Stimulated activated CD4-positive, alpha-beta T cell treated with anti-CD3 and anti-CD28 coated beads, TNF-alpha, amount 100 ng/mL, for 1 hour (primary cell): ENCODE measurements at places on chromosomes 2 and 18.

DNA sequence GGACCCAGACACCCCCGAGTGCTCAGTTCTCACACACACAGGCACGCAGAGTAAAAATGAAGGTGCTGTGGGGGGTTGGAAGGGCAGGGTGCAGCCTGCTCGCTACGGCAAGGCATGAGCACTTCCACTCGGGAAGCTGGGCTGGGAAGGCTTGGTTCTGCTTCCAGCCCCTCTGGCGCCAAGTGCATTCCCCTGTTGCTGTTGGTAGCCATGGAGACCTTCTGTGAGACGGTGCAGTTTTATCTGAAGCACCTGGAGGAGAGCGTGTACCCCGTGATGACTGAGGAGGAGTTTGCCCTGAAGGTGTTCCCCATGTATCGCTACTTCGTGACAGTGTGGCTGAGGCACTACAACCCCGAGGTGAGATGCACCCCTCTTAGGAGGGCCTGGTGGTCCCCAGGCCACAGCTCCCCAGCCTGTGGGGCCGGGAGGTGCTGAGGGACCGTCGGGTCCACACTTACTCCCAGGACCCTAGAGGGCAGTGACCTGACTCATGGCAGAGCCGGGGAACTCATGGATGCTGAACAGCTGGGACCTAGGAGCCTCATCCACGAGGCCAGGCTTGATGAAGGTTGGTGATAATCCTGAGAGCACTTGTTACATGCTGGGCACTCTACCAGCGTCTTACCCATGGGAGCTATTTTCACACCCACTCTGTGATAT, 15.5 kb downstream of the MROH2A start:
- DNase-seq = no peak

DNA sequence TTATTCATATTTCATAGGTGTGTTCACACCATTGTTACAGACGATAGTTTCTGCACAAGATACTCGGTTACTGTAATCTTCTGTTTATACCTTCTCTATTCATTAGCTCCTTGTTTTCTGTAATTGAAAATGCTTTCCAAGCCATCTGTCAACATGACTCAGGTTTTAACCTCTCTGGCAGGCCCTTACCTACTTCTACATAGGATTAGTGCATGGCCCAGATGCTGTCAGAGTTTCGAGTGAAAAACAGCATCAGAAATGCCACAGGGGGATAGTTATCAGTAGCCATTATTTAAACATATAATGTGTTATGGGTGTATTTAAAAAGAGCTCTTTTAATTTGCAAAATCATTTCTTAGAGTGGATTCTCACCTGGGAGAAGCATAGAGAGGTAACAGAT, 596.4 kb downstream of the FBXO15 start:
- DNase-seq = no peak

DNA sequence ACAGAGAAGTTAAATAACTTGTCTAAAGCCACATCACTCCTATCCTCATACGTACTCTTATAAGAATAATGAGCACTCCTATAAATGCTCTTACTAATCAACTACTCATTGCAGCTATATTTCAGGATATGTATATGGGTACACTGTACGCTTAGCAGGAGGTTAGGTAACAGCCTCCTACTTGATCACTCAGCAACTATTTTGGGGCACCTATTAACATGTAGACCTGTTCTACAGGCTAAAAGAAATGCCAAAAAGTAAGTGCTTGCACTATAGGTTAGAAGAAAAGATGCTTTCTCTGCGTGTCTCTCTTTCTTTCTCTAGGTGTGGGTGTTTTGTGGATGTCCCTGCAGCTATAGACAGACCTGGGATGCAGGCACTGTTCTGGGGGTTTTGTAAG, 83.1 kb downstream of the TMEM182 start:
- DNase-seq = no peak

- DNase-seq = no peak
Measured at GRCh38 chr2:127158614-127159290, 51.8 kb upstream of the BIN1 start.

DNA sequence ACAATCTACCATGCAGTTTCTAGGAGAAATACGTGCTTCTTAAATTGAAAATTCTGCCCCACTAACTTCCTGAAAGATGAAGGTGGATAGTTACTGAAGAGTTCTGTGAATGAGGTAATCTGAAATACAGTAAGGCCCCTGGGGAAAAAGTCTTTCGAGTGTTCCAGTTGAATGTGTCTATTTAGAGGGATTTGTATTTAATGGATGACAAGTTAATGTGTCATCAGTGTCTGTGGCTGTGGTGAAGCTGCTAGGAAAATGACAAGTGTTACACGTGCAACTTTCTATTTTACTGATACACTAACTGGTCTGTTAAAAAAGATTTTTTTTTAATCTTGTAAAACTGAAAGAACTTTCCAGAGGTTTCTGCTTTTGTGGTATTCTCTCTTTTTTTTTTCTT, 384.6 kb downstream of the STK39 start:
- no peak for DNase-seq

DNA sequence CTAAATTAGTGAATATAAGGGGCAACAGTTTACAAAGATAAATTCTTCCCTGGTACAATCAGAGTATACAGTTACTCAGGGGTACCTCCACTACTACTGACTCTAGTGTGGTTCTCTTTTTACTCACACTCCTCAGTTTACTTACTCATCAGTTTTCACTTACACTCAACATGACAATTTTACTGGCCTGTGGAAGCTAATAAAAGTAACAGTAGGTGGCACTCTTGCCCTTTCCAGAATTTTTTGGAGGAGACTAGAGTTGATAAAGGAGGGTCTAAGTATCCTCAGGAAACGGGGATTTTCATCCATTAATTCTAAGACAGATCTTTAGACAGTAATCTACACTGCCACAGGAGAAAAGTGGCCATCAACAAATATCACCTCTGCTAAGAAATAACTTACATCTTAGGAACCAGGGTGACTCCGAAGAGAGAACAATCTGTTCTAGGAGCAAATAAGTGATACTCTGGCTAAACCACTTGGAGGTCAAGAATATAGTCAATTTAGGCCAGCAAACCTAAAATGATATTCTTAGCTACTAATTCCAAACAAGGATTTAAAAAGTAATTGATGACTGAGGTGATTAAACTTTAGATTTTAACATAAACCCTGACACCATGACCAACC, 61.3 kb downstream of the ATL2 start:
- no peak for DNase-seq

DNA sequence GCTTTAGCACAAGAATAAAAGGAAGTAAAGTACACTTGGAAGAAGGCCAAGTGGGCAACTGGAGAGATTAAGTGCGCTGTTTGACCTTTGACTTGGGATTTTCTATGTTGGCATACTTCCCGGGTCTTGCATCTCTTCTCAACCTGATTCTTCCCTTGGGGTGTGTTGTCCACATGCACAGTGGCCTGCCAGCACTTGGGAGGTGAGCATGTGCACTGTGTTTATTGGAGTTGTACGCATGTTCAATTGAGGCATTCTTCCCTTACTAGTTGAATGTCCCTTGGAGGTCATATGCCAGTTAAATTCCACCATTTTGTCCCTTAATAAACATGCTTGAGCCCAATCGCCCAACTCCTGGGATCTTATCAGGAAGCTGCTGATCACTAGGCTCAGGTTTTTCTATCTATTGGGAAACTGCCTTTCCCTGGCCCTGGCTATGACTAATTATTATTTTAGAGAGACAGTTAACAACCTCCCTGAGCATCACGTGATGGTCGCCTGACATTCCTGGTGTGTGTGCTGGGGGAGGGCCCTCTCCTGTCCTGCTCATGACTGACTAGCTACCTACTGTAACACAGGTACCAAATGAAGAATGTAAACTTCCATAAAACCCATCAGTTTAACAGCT, 62.5 kb upstream of the RAPGEF4 start:
- no peak for DNase-seq

- DNase-seq = no peak
Measured at GRCh38 chr2:221267773-221268425, 304.2 kb downstream of the EPHA4 start.

- DNase-seq = no peak
Measured at GRCh38 chr2:36123995-36124394, 231.6 kb upstream of the CRIM1 start.

DNA sequence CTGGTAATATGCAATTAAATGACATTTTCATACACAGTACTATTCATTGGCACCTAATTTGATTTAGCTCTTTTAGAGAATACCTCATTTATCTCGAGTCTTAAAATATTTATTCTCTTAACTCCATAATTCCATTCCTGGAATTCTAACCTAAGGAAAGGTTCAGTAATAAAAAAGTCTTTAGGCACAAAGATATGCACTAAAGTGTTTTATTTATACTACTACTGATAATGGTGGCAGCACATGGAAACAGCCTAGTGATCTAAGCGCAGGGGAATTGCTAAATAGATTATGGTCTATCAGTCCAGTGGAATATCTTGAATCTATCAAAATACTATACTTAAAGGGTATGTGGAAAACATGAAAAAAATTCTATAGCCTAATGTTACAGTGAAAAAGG, 142.5 kb upstream of the LTBP1 start:
- no peak for DNase-seq

- DNase-seq = no peak
Measured at GRCh38 chr2:174554529-174555150, 43.0 kb downstream of the WIPF1 start.

- DNase-seq = no peak
Measured at GRCh38 chr2:4139731-4140130, 436.4 kb downstream of the DCDC2C start.

DNA sequence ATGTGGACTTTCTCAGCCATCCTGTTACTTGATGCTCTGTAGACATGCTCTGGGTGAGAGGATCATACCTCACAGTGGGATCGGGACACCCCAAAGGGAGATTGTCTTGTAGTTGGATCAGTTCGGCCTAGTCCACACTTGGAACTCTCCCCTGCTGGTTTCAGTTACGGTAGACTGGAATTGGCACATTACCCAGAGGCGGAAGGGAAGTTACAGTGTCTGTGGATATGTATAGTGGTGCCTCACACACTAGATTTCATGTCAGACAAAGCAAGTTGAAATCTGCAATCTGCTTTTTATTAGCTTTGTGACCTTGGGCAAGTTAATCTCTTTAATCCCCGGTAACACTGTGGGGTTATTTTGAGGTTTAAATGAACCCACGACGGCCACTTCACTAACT, 16.2 kb upstream of the CTAGE1 start:
- no peak for DNase-seq

DNA sequence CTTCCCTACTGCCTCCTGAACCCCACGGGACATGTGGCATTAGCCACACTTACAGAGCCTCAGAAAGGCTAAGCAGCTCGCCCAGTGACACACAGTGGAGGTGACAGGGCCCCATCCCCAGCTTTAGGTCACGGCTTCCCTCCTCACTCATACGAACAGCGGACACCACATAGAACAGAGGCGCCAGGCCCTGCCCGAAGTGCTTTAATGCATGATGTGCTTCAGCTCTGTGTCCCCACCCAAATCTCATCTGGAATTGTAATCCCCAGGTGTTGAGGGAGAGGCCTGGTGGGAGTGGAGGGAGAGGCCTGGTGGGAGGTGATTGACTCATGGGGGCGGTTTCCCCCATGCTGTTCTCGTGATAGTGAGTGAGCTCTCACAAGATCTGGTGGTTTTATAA, 135.3 kb downstream of the PTGR3 start:
- DNase-seq = no peak

DNA sequence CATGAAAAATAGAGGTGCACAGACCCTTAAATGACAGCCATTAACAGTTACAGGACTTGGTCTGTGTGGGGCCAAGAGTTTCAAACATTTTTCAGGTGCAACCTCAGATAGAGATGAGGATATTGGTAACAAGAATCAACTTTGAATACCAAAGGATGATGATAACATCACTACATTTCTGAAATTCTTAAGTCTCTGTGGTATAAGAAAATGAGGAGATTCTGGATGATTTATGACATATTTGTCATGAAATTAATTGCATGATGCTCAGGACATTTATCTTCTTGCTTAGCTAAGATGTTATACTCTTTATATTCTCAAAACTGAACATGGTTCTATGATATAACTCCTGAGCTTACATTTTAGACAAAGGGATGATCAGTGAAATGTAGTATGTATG, 471.8 kb upstream of the CWC22 start:
- DNase-seq = no peak

DNA sequence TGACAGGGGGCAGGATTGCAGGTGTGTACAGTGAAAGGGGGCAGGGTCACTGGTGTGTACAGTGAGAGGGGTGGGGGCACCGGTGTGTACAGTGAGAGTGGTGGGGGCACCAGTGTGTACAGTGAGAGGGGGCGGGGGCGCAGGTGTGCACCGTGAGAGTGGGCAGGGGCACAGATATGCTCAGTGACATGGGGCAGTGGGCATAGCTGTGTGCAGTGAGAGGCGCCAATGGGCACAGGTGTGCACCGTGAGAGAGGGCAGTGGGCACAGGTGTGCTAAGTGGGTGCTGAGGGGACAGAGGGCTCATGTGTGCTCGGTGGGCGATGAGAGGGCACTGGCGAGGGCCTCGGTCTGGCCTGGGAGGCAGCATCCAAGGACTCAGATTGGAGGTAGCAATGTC, 63.0 kb downstream of the GREB1 start:
- no peak for DNase-seq

- DNase-seq = no peak
Measured at GRCh38 chr18:39260565-39260964, 1695.0 kb upstream of the CELF4 start.
